PC-3 (cell line): ENCODE measurements at places on chromosomes 7 and 10. TPM values are rescaled to one million over a fixed set of nuclear protein-coding genes. Genes with fewer than 3 reads are reported as not detected.
A peak's percentile ranks its signal among the peaks of the same experiment; 100 is the strongest.

Gene SYT15B
- 0.06 TPM in 1 of 2 replicates, not detected in the other for total RNA-seq

Gene SEMA3A
- total RNA-seq, result 13.7 and 16.9 TPM in 2 replicates

Gene ZNF804B
- total RNA-seq, result not detected in 2 replicates

Gene SFMBT2
- total RNA-seq, result 1.9 and 2.1 TPM in 2 replicates

Gene SUN3
- total RNA-seq, result not detected in 2 replicates

Gene NXPH1
- total RNA-seq, result not detected in 2 replicates

Gene OR2A12
- total RNA-seq, result not detected in 2 replicates

Gene TCAF2
- total RNA-seq, result 7.9 and 9.7 TPM in 2 replicates

Gene C10orf62
- not detected in 2 replicates for total RNA-seq

DNA sequence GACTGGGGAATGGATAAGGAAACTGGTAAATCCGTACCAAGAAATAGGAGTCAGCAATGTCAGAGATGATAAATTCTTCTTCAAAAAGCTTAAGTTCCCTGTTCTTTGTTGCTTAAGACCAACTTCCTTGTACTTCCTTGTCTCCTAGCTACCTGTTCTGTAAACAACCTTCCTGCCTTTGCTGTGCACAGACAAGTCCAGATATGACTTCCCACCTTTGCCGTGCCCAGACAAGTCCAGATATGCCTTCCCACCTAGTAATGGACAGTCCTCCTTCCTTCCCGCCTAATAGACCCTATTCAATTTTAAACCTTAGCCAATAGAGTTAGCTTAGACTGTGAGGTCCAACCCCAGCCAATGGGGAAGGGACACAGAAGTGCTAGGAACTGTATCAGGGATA is 2.5 kb upstream of the ZNF33A start:
- DNase-seq, result no peak

DNA sequence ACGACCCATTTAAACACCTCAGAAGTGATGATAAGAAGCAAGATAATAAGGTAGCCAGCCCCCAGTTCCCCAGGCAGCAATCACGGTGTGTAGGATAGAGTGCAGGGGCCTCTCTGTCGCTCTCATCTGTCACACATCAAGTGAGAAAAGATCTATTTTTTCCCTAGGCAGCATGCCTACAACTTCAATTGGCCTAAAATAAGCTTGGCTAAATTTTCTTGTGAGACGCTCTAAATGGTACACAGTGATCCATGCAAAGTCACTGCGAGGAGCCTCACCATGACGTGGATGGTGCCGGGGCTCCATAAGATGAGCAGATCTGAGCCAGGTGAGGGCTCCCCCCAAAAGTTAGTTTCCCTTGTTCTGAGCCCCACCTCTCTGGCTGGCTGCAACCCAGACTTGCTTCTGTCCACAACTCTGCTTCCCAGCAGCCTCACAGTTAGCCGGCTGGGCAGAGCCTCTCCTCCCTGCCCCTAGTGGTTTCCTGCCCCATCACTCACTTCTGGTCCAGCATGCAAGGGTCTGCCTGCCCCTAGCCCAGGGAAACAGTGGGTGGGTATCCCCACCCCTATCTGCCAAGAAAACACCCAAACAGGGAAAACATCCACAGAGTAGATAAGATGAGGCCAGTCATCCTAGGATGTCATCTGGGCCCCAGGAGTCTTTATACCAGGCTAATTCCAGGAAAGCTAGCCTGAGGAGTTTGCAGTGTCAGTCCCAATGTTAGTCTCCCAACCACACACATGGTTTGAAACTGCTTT is 342.1 kb downstream of the GRID1 start:
- DNase-seq, result no peak

DNA sequence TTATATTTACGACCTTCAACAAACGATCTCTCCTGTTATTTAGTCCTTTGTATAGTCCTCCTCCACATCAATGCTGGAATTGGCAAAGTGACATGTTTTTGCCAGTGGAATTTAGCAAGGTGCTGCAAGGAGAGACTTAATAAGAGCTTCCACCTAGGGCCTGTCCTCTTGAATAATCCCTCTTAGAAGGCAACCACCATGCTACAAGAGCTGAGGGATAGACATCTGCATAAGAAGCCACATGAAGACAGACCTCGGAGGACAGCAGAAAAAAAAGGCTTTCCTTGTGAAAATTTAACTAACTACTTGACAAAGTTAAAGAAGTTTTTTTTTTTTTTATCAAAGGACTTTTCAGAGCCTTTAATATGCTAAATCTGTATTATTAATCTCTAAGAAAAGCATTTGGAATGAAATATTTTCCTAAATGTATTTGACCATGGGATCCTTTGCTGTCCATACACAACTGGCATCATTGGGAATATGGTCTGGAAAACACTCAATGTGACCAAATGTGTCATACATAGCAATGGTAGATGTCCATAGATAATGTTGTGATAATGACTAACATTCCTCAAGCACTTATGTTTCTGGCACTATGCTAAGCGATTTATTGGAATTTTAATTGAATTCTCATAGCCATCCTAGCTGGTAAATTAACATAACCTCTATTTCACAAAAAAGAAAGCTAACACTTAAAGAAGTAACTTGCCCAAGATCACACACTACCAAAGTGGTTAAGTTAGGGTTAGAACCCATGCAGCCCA is 13.2 kb downstream of the HYCC1 start:
- DNase-seq, result no peak

- peak; percentile 55 for DNase-seq
Measured at GRCh38 chr10:63896992-63897391, 375.8 kb downstream of the REEP3 start.

DNA sequence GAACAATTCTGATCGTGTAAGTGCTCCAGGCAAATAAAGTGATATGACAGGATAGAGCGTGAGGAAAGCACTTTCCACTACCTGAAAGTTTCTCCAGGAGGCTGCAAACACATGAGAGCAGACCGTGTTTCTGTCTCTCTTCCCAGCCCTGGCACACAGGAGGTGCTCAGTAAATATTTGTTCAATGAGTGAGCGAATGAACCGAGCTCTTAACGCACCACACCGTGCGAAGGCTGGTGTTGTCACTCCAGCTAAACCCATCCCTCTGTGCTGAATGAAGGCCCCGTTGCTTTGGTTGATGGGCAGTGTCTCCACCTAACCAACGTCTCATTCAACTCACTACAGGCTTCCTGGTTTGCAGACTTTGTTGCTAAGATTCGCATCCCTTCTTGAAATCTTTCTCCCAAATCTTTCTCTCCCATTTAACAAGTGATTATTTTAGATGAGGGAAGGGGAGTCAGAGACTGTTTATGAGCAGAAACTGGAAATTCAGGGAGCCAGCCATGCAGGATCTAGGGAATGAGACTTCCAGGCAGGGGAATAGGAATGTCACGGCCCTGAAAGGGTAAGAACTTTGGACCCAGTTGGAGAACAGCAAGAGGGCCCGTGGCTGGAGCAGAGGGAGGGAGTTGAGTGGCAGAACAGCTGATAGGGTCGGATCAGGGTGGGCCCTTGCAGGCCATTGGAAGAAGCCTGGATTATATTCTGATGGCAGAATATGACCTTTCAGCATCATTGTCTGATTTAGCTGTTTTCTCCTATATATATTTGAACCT is 282.6 kb downstream of the CAMK1D start:
- DNase-seq, result peak; percentile 55

GRCh38 chr10:117255835-117256460 is 15.0 kb downstream of the SLC18A2 start:
- no peak for DNase-seq

DNA sequence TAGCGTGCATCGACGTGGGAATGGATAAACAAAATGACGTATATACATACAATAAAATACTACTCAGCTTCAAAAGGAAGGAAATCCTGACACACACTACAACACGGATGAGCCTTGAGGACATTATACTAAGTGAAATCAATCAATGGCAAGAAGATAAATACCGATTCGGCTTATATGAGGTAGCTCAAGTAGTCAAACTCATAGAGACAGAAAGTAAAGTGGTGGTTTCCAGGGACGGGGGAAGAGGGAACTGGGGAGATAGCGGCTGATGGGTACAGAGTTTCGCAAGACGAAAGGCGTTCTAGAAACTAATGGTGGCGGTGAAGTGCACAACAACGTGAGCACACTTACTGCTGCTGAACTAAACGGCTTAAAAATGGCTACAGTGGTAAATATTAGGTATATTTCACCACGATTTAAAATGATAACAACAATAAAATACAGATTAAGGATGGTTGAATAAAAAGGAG is 516.7 kb downstream of the PARD3 start:
- DNase-seq, result no peak

- DNase-seq, result peak; percentile 69
Measured at GRCh38 chr7:23594879-23595604, 2.1 kb upstream of the CCDC126 start.

DNA sequence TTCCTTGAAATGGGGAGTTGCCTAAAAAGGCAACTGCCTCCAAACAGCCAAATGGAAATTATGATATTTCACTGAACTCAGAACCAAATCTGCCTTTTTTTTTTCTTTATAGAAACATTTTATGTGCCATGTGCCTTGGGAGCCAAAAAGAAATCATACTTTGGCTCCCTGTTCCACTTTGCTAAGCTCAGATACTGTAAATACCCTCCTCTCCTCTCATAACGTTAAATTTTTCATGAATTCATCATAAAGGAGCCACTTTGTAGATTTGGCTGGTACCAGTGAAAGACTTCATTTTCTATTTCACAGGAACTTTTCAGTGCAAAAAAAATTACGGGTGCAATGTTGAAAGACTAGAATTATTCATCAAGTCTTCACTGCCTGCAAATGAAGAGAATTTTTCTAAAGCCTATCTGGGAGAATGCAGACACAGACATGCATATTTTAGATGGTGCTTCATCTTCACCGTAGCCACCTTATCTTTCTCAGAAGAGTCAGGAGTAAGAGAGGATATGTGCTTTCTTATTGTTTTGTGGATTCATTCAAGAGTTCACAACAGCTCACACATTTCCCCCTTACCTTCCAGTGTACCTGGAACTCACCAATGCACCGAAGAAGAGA is 742.3 kb upstream of the GALNT17 start:
- DNase-seq, result no peak

GRCh38 chr7:157818701-157819454 is 482.1 kb downstream of the DNAJB6 start:
- no peak for DNase-seq

- DNase-seq, result peak; percentile 96
Measured at GRCh38 chr10:93458821-93459257, 23.3 kb downstream of the MYOF start.

DNA sequence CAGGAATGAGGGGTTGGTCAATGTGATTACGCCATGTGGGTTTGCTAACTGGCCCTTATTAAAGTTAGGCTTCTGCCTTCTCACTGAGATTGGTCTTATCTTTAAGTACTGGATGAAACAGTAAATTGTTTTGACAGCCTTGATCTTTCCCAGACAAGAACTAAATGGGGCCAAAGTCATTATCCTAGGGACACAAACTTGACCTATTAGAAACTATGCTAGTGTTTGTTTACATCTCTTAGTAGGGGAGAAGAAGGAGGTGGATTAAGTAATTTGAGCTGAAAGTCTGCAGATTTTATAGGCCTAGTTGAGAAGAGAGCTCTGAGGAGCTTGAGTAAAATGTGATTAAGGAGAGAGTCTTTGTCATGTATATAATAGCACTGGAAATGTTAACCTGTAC is 386.9 kb downstream of the HTR7 start:
- DNase-seq, result no peak

GRCh38 chr10:78199759-78200158 is 166.1 kb downstream of the RPS24 start:
- no peak for DNase-seq

DNA sequence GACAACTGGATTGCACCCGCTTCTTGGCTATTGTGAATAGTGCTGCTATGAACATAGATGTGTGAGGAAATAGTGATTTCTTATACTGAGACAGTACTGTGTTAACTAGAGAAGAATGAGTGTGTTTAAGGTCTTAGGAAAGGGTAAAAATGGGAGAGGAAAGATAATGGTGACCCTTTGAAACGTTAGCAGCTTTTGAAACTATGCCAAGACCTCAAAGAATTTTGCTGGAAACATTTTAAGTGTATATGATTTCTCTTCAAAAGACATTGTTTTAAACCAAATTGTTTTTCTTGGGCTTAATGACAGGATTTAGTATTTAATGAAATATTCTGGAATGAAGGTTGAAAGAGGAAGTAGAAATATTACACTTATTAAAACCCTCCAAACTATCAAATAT is 100.8 kb upstream of the ARHGAP21 start:
- DNase-seq, result no peak

DNA sequence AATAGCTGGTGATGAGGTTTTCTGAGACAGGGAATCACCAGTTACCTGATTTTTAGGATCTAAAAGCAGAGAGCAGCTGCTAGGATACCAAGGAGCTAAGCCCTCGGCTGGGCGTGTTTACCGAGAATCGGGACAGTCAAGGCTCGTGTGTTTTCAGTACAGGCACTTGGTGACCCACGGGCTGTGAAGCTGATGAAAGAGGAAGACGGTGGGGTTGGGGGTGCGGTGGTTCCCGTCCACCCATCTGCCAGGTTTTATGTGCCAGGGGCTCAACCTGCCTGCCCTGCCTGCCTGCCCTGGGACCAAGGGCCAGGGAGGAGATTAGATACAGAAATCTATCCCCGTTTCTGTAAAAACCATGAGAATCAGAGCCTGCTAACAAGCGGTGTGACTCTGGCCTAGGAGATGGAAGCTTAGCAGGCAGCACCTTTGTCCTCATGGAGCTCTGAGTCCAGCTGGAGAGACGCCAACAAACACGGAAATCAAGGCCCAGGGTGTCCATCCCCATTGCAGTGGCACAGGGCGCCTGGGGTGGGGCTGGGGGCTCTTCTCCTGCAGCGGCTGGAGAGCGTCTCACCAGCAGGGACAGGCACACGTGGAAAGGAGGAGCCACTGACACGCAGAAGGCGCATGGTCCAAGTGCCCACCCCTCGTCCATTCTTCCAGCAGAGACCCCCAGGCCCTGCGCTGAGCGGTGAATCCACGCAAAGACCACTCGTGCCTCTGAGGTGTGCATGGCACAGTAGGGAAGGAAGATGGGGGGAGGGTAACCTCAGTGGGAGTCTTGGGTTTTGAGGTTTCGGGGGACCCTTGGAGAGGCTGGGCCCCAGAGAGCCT is 265.0 kb upstream of the TCERG1L start:
- DNase-seq, result no peak

GRCh38 chr7:5476001-5476400 is 52.4 kb upstream of the TNRC18 start:
- DNase-seq, result no peak

GRCh38 chr7:11910253-11910652 is 78.3 kb upstream of the THSD7A start:
- DNase-seq, result peak; percentile 19

DNA sequence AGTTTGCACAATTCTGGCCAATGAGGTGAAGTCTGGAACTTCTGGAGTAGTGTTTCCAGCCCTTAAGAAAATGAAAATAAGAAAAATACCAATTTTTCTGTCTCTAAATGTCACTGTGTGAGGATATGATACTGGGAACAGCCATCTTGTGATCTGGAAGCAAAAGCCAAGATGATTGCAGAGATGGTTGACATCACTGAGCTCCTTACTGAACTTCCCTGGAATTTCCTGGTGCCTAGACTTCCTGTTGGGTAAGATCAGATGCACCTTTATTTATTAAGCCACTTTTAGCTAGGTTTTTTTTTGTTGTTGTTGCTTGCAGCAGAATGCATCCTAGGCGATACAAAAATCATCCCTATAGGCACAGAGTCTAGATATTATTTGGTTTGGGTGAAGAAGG is 27.3 kb upstream of the INHBA start:
- no peak for DNase-seq
